ELR (cell line): ENCODE measurements at places on chromosomes 6 and 20.

DNA sequence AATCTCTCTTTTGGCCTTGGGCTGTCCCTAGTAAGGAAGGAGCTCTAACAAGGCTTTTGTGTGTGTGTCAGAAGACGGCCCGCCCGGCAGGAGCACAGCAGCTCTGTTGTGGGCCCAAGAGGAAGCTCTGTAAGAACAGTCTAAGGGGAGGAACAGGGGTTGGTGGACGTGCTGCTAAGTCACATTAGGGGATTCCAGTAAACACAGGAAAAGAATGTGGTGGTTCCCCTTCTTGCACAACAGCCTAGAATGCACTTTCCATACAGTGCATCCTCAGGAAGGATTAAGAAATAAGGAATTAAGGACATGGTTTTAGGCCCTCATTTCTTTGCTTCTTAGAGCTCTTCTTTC lies 114.5 kb downstream of the RNF144B start:
- DNase-seq = peak; percentile 74

DNA sequence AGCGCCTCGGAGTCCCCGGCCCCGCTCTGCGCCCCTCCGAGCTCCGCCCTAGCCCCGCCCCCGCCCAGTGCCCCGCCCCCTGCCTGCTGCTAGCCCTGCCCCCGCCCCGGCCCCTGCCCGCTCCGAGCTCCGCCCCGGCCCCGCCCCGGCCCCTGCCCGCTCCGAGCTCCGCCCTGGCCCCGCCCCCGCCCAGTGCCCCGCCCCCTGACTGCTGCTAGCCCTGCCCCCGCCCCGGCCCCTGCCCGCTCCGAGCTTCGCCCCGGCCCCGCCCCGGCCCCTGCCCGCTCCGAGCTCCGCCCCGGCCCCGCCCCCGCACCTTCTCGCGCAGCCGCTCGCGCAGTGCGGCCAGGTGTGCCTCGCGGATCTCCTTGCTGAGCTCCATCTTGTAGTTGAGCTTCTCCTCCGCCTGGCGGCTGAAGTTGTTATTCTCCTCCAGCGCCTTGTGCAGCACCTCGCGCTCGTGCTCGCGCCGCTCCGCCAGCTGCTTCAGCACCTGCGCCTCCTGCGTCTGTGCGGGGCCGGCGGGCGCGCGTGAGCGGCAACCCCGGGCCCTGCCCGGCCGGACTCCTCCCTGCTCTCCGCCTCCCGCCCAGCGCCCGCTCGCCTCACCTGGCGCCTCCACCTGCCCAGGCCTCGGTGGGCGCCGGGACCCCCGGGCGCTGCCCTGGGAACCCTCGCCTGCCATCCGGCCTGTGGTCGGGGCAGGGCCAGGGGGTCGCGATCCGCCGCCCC lies 11.3 kb downstream of the STMN3 start:
- DNase-seq = peak; percentile 87

DNA sequence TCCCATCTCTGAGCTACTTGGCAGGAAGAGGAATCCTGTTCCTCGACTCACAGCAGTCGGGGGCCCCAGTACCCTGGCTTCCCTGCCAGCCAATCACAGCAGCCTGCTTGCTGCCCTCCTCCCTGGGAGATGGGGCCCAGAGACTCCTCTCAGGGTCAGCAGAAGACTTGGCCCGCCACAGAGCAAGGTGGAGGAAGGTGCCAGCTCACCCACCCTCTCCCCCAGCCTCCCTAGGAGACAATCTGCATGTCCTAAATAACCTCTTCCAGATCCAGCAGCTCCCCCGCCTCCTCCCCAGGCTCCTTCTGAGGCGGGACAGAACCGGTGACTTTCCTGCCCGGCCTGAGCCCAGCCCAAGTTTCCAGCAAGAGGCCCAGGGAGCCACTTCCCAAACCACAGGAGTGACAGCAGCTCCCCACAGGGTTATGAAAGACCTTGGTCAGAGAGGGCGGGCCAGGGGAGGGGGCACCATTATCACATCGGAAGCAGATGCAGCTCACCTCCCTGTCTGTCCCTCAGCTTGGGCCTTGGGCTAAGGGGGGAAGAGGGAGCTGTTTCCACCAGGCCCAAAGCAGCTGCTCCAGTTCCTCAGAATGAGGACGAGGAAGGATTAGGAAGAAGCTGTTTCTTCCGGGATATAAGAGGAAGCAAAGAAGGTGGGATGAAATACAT lies 2.3 kb downstream of the CCND3 start:
- peak; percentile 49 for DNase-seq

GRCh38 chr20:36202891-36203338 lies 33.4 kb upstream of the AAR2 start:
- peak; percentile 64 for DNase-seq

DNA sequence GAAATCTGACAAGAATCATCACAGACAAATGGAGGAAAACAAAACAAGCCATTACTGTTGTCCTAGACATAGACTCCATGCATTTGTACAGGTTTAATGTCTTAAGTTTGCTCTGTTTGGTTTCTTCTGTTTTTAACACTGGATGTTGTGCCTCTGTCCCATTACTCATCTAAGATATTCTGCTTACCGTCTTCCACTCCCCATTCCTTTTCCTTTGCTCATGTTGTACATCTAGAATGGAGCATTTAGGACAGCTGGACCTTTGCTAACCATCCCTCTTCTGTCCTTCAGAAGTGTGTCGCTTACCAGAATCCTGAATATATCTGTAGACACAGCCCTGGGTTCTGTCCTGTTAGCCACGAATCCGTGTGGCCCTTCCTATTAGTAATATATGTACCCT lies 35.2 kb downstream of the RAB22A start:
- DNase-seq = peak; percentile 69

DNA sequence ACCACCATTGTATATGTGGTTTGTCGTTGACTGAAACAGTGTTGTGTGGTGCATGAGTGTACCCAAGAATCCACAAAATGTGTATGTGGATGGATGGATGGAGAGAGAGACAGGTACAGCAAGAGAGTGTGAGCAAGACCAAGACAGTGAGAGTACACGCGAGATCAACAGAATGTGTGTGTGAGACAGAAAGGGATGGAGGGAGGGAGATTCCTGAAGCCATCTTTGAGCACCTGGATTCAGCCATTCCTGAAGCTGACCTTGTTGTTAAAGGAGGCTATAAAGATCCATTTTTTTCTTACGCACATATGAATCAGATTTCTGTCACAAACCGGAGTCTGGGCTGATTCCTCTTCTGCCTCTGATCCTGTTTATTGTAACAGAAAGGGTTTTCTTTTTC lies 64.1 kb downstream of the TFAP2C start:
- DNase-seq = no peak

DNA sequence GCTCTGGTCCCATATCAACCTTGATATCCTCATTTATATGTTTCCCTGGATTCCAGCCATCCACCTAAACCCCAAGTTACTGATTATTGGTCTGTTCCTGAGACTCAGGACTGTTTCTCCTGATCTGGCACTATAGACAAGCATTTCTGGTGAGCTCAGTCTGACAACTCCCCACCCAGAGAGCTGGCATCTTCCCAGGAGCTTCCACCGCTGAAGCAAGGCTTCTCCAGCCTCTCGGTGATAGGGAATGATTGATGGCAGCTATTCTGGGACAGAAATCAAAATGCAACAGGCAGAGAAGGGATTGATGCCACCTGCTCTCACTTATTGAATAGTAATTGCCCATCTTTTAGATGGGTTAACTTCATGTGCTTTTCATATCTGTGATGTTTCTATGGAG lies 169.7 kb upstream of the GGTLC1 start:
- no peak for DNase-seq

- DNase-seq = no peak
These were observed 8.9 kb downstream of the CCM2L start for GRCh38 chr20:32019156-32019510.

DNA sequence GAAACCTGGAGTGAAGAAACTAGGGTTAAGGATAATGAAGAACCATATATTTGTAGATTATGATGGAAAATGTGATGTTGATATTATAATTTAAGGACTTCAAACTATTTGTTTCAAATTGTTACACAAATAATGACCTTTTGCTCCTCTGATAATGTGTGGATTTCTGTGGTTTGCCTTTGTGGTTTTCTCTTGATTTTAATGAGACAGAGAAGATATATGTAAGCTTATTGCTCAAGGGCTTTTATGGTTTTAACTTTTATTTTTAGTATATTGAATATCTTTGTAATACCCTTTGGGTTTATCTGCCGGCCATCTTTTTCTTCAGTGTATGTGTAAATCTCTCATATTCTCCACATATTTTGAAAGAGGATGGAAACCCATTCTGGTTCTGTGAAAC lies 362.3 kb downstream of the RIMS1 start:
- peak; percentile 25 for DNase-seq

GRCh38 chr6:37725957-37726356 lies 28.3 kb upstream of the MDGA1 start:
- no peak for DNase-seq

GRCh38 chr6:41228096-41228495 lies at the start of gene TREML4:
TREML4 (plus strand) TSS chr6:41228349; CDS start chr6:41228428, 79 bp downstream.
- no peak for DNase-seq

- DNase-seq = no peak
These were observed 308 bp upstream of the COL21A1 start for GRCh38 chr6:56247654-56248122.

DNA sequence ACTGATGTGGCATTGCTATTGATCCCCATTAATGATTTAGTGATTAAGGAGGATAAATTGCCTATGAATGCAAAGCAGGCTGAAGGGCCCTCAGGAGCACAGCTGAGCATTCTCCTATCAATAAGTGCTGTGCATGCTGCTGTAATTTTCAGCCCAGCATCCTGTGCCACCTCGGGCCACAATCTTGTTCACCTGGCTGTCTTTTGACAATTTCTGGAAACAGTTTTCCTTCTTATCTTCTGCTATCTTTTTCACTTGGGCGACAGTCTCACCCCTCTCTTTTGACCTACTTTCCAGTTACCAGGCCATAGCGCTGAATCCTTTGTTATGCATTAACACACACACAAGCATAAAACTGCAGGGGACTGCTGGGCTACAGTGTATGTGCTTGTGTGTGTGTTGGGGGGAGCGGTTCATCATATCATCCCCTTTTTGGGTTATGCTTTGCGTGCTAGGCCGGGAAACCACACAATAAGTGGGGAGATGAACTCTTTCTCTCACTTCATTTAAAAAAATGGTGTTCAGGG lies 60.2 kb downstream of the F13A1 start:
- DNase-seq = no peak

GRCh38 chr6:53195048-53195447 lies 46.4 kb upstream of the GCM1 start:
- no peak for DNase-seq

GRCh38 chr6:24583463-24584381 lies 62.3 kb downstream of the KIAA0319 start:
- peak; percentile 79 for DNase-seq

- DNase-seq = peak; percentile 97
These were observed 8.9 kb downstream of the ATXN1 start for GRCh38 chr6:16752206-16752866.

DNA sequence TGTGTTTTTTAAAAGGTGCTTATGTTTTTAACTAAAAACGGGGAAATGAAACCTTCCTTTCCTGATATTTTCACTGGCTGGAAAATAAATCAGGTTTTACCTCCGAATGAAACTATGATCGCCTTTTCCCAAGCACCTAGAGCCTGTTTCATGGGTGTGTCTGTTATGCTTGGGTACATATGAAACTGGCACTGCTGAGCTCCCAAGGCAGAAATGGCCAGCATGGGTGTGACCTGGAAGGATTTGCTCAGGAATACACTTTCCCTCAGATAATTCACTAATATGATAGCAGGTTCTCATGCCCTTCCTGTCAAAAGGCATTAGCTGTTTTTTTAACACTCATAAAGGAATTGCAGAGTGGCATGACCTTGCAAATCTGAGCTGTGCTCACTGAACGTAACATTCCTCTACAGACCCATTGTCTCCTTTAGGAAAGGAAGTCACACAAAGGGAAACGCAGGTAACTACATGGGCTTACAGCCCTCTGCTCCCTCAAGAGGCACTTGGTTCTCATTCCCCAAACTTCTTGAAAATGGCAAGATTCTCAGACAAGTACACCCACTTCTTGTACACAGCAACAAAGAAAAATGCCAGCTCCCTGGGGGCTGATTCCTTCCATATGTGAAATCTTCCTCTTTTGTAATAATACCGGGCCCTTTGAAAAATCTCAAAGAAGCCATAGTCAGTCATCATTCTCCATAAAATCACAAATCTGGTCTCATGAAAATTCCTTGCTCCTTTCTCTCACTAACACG lies 72.7 kb downstream of the METTL24 start:
- no peak for DNase-seq

- DNase-seq = no peak
These were observed 71.7 kb downstream of the PLAGL1 start for GRCh38 chr6:143936347-143936746.

DNA sequence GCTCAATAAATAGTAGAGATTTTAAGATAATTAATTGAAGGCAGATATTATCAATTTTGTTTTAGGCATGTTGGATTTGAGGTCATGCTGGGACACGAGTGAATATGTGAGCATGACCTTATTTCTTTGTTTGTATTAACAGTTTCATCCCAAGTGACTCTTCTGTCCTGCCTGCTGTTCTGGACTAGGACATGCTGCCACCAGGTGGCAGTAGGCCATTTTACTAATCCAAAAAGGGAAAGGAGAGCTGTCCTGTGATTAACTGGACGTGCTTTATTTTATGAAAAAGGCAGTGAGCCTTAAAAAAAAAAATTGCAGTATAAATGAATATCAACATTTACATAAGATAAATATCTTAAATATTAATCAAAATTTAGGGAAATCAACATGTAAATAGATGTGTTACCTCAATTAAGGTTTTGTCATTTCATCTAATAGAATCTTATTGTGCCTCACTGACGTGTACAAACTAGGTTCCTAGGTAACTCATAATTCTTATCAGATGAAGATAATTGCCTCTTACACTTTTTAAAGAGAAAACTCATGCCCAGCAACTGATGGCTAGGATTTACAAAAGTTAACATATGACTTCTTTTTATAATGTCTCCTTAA lies 49.8 kb downstream of the FRK start:
- peak; percentile 80 for DNase-seq
